ENCODE measurements at places on chromosomes 5 and 9.
A peak's percentile ranks its signal among the peaks of the same experiment; 100 is the strongest.

DNA sequence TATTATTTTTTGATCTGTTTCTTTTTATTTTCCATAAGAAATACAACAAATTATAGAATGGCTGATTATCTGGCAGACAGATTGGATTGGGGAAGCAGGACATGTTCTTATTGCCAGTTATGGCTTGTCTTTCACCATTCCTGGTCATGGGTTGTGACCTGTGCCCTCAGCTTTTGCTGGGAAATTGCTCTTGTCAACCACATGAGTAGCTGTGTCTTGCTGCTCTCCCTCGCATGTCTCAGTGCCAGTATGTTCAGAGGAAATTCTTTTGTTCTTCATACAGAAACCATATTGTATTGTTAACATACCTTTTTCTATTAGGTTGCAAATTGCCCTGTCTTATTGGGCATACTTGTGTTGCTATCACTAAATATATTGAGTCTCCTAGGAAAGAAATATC, 344.1 kb downstream of the OSTF1 start:
- DNase-seq, result no peak

DNA sequence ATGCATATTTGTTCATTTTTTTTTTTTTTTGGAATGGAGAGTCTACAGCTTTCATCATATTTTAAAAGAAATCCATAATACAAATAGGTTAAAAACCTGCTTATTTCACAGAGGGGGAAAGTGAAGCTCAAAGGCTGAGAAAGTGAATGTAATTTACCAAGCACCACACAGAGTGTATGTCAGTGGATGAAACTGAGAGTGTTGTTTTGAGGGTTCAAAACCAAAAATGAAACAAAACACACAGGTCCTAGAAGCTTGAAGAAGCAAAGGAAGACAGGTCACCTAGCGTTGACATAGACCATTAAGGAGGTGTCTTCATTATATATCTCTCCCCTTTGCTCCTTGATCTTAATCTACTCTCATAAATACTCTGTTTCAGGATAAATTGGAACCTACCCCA, 7.5 kb downstream of the NMUR2 start:
- DNase-seq, result no peak

GRCh38 chr5:149337736-149338135, 7.6 kb upstream of the GRPEL2 start:
- no peak for DNase-seq

DNA sequence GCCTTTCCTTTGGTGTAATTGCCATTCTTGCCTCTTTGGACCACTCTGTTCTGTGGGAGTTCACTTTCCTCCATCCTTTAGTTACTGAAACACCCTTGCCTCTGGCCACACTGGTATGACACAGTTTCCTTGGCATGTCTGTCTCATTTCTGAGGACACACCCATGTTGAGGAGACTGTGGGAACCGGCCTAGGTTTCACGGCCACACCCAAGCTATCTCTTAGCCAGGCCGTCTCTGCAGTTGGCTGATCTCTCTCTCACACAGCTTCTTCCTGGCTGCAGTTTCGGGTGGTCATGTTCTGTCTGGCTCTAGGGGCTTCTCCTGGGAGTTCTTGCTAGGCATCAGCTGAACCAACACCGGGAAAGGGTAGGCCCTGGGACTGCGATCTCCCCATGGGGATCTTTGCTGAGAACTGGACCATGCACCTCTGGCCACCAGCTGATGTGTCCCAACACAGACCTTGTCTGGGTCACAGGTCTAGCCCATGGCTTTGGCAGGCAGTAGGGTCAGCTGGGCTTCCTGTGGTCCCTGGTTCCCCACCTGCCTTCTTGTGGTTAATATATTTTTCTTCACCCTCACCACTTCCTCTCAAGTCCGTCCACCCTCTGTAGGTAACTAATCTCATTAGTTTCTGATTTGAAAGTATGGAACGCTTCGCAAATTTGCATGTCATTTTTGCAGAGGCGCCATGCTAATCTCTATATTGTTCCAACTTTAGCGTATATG, 24.9 kb downstream of the ARHGEF37 start:
- no peak for DNase-seq

DNA sequence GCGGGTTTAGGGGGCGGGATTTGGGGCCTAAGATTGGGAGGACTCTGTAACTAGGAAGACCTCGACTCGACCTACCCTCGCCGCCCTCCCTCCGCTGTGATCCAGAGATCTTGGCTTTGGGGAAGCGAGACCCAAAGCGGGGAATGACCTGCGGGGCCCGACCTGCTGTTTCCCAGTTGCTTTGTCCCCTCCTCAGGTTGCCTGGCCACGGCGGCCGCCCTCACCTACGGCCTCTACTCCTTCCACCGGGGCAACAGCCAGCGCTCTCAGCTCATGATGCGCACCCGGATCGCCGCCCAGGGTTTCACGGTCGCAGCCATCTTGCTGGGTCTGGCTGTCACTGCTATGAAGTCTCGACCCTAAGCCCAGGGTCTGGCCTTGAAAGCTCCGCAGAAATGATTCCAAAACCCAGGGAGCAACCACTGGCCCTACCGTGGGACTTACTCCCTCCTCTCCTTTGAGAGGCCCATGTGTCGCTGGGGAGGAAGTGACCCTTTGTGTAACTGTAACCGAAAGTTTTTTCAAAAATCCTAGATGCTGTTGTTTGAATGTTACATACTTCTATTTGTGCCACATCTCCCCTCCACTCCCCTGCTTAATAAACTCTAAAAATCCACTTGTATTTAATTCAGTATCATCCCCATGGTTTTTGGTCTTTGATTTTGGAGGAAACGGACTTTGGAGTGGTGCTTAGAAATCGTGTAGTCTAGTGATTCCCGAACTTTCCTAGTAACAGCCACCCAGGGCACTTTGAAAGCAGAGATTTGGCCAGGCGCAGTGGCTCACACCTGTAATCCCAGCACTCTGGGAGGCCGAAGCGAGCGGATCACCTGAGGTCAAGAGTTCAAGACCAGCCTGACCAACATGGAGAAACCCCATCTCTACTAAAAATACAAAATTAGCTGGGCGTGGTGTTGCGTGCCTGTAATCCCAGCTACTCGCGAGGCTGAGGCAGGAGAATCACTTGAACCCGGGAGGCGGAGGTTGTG, 878 bp downstream of the HIGD2A start:
- DNase-seq, result no peak

DNA sequence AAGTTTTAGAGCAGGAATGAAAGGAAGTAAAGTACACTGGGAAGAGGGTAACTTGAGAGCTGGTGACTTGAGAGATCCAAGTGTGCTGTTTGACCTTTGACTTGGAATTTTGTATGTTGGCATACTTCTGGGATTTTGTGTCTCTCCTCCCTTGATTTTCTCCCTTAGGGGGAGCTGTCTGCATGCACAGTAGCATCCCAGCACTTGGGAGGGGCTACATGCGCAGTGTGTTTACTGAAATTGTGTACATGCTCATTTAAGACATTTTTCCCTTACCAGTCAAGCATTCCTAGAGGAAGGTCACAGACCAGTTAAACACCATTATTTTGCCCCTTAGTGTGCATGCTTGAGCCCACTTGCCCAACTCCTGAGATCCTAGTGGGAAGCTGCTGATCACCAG, 120.1 kb downstream of the ZNF622 start:
- no peak for DNase-seq

DNA sequence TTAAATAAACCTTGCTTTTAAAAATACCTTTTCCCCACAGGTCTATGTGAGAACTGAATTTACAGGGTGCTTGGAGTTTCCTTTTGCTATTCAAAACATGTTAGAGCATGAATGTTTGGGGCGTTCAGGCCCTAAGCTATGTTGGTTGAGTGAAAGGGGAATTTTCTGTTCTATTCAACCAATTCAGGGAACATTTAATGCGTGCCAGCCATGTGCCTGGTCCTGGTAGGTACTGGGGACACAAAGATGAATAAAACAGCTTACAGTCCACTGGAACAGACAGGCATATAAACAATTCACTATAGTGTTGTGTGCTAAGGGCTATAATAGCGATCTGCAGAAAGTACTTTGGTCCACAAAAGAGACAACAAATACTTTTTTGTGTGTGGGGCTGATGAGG, 108.5 kb downstream of the ZSWIM6 start:
- DNase-seq, result no peak

- DNase-seq, result no peak
Measured at GRCh38 chr9:126883636-126884035, 23.2 kb downstream of the ZBTB34 start.

GRCh38 chr5:55211184-55211874, 15.8 kb downstream of the MCIDAS start:
- no peak for DNase-seq

- DNase-seq, result no peak
Measured at GRCh38 chr5:143200781-143201398, 202.6 kb downstream of the NR3C1 start.

DNA sequence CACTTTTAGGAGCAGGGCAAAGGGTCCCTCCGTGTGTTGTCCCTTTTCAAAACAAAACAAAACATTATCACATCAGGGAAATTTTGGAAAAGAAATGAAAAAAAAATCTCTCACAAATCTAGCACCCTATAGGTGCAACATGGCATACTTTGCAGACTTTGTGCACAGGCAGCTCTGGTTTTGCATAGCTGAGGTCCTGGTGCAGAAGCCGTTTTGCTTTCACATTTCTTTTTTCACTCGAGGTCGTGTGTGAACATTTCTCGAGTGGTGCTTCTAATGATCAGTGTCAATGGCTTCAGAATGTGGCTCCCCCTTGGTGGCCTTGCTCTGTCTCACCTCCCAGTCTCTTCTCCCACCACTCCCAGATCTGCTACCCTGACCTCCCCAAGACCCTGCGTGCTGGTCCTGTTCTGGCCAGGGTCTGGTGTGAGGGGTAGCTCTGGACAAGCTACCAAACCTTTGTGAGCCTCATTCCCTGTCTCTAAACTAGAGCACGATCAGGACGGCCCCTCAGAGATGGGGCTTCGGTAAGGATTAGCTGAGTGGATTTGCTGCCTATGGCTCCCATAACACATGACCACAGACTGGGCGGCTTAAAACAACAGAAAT, 258.0 kb downstream of the NSG2 start:
- no peak for DNase-seq

- no peak for DNase-seq
Measured at GRCh38 chr5:155211764-155212163, 198.2 kb downstream of the KIF4B start.

GRCh38 chr5:125484742-125485641, 738.6 kb upstream of the ZNF608 start:
- DNase-seq, result peak; percentile 67

GRCh38 chr5:176628406-176629228, 1.7 kb downstream of the SNCB start:
- no peak for DNase-seq

DNA sequence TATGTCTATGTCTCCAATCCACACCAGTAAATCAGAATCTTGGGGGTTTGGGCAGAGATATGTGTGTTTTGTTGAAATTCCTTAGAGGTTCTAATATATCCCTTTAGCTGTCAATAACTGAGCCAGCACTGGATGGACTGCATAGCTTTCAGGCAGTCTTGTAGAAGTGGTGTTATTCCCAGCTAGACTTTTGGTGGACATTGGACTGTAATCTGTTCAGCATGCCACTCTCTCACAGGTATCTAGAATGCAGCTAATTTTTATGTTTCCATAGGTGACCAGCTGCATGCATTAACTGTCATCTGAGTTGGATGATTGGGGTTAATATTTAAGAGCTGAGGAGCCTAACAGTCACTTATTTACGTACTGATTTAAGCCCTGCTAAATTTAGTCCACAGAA, 45.1 kb upstream of the IL13 start:
- DNase-seq, result no peak
